B cell (primary cell): ENCODE measurements at places on chromosomes 5 and 9. TPM values are rescaled to one million over a fixed set of nuclear protein-coding genes. Genes with fewer than 3 reads are reported as not detected.

DNA sequence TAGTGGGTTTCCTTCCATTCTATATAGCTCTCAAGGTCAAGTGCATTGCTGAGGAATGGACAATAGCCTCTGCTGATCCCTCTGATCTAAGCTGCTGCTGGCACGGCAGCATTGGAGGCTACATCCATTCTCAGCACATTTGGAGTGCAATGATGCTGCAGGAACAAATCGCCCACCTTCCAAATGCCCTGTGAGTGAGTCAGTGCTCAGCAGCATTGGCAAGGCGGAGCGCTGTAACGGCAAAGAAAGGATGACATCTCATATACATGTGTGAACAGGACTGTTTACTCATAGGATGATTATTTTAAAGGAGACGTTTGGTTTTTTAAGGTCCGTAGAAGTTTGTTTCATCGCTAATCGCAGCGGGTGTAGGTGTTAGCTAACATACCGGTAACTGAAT, 408.7 kb downstream of the ARHGEF28 start:
- DNase-seq, result no peak

DNA sequence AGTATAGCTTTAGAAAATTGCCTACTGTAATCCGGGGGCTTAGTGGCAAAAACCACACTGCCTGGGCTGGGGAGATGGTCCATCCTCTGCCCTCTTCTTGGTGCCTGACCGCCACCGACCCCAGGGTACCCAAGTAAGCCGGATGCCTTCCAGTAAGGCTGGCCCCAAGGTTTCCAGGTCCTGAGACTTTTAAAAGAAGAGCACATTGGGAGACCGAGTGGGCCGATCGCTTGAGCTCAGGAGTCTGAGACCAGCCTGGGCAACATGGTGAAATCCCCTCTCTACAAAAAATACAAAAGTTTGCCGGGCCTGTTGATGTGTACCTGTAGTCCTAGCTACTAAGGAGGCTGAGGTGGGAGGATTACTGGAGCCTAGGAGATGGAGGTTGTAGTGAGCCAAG, 406.7 kb upstream of the IRX4 start:
- no peak for DNase-seq

DNA sequence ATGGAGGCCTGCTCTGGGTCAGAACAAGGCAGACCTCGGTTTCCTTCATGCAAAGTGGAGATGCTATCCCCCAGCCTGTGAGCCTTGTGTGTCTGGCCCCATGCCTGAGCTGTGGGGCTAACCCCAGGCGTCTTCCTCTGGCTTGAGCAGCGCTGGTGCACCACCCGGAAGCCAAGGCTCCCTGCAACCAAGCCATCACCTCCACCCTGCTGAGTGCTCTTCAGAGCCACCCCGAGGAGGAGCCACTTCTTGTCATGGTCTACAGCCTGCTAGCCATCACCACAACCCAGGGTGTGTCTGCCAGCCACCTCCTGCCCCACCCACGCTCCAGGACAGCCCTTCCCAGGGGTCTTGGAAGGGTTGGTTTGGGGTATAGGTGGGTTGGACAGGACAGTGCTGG, 16.2 kb downstream of the REXO4 start:
- no peak for DNase-seq

DNA sequence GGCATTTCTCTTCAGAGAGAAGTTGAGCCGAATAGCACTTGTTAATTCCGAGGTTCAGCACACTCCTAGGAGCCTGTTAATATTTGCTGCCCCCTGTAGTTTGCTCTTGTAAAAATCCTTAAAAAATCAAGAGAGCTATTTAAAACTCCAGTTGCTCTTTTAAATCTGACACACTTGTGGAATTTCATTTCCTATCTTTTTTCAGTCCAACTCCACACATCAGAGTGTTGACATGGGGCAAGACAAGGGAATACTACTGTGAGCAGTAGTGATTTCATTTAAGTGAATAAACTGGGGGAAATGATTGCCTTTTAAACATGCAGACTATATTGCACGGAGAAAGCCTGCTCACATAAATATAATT, 1096.3 kb upstream of the DMAC1 start:
- DNase-seq, result peak; percentile 16

DNA sequence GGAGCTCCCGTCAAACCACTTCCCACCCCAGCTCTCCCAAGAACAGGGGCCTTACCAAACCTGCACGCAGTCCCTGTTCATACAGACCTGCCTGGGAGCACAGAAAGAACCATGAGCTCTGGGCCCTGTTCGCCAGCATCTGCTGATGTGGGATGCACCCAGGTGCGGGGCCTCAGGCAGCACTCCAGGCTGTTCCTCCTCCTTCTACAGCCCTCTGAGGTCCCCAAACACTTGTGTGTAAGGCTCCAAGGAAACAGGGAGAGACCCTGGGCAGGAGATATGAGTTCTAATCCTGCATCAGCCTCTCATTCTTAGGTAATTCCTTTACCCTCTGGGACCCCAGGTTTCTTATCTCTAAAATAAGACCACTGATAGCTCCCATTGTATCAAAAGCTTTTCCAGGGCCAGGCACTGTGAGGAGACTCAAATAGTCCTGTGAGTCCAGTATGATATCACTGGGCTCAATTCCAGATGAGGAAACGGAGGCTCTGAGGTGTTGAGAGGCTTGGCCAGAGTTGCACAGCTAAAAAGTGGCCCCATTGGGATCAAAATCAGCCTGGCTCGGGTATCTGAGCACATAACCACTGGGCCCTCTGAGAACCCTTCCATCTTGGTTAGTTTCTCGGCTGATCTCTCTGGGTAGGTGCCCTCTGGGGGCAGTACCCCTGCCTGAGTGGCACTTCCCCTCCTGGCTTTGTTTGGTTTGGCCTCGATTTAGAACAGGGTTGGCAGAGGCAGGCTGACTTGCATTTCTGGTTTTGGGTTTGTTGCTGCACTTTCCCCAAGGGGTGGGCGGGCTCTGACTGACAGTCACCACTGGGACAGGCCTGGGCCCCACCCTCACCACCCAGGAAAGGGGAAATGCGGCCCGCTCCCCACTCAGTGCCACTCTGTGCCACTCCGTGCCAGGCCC, 116.8 kb downstream of the RGS3 start:
- DNase-seq, result peak; percentile 87

DNA sequence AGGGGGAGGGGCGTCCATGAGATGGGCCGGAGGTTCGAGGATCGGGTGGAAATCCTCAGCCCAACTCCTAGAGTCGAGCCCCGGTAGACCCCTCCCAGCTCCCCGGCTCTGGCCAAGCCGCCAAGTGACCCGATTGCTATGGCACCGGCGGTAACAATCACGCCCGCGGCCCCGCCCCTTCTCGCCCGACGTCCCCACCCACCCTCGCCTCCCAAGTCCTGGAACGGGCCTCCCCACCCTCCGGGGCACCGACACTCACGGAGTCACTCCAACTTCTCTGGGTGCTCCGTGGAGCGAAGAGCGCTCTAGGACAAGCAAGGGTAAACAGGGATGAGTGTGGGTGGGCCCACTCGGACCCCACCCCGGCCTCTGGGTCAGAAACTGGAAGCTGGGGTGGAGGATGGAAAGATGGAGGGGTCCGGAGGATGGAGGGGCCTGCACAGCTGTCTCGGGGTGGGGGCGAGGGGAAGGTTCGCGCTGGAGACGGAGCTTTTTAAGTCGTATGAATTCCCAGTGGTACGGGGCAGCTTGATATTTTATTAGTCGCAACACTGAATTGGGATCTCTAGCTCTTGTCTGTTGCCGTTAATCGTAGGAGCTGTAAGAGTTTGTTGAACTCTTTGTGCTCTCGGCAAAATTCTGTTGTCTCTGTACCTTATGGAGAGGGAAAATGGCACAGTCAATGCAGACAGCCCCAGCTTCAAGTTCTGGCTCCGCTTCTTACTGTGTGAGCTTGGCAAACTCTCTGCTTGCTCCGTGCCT, at the start of gene SPACA9:
SPACA9 (plus strand) TSS at position 204 of the 762 bp plus-strand sequence. CDS start 5,050 bp downstream, outside the sequence.
- DNase-seq, result peak; percentile 49

- DNase-seq, result no peak
Observed at GRCh38 chr5:174655351-174655750, 69.0 kb upstream of the MSX2 start.

- DNase-seq, result no peak
Observed at GRCh38 chr5:80308526-80308925, 11.3 kb upstream of the SPZ1 start.

SCGB3A2 gene
- total RNA-seq, result not detected in 2 replicates

CCDC152 gene
- 4.2 and 4.8 TPM in 2 replicates for total RNA-seq

HAPLN1 gene
- not detected in 2 replicates for total RNA-seq

PCDHGA2 gene
- total RNA-seq, result 0.07 and 0.29 TPM in 2 replicates

FCN2 gene
- total RNA-seq, result not detected in 2 replicates

PIK3R1 gene
- total RNA-seq, result 63.8 and 73.3 TPM in 2 replicates

DMRT3 gene
- total RNA-seq, result not detected in 2 replicates
